ENCODE measurements at places on chromosomes 7 and 10.

GRCh38 chr7:598899-599298 lies 79.3 kb upstream of the PDGFA start:
- DNase-seq = no peak

DNA sequence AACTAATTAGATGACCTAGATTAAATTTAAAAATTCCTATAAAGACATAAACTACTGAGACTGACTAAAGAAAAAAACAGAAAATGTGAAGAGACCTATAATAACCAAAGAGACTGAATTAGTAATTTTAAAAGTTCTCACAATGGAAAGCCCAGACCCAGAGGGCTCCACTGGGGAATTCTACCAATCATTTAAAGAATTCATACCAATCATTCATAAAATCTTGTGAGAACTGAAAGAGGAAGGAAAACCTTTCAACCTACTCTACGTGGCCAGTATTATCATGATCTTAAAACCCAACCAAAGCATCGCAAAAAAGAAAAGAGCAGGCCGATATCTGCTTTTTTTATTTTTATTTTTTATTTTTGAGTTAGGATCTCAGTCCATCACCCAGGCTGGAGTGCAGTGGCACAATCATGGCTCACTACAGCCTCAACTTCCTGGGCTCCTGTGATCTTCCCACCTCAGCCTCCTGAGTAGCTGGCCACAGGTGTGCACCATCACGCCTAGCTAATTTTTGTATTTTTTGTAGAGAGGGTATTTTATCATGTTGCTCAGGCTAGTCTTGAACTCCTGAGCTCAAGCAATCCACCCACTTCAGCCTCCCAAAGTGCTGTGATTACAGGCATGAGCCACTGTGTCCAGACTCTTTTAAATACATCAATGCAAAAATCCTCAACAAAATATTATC lies 48.6 kb downstream of the DGKI start:
- no peak for DNase-seq

DNA sequence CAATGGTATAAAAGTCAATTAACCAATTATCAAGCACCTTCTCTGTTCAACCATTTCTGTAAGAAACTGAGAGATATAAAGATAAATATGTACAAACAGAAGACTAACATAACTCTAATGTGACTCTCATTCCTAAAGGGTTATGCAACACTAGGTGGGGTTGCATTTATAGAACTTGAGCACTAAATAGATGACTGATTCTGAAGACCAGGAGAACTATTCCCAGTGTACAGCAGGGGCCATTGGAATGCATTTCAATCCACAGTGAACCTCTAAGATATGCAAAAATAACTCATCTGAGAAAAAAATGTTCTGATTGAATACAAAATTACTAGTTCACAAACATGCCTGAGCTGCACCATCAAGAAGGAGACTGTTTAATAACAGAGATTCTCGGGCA lies 341.2 kb upstream of the STEAP1 start:
- DNase-seq = no peak

GRCh38 chr10:43226441-43226840 lies 40.4 kb downstream of the RASGEF1A start:
- DNase-seq = no peak

GRCh38 chr7:150458235-150458634 lies 7.8 kb downstream of the GIMAP8 start:
- no peak for DNase-seq

GRCh38 chr7:102284891-102285539 lies 1.7 kb upstream of the SH2B2 start:
- no peak for DNase-seq

GRCh38 chr10:36187380-36188079 lies 545.4 kb upstream of the FZD8 start:
- DNase-seq = no peak

GRCh38 chr7:131629217-131629882 lies 72.9 kb upstream of the PODXL start:
- no peak for DNase-seq

- no peak for DNase-seq
These were observed 21.5 kb downstream of the C10orf105 start for GRCh38 chr10:71697938-71698709.

DNA sequence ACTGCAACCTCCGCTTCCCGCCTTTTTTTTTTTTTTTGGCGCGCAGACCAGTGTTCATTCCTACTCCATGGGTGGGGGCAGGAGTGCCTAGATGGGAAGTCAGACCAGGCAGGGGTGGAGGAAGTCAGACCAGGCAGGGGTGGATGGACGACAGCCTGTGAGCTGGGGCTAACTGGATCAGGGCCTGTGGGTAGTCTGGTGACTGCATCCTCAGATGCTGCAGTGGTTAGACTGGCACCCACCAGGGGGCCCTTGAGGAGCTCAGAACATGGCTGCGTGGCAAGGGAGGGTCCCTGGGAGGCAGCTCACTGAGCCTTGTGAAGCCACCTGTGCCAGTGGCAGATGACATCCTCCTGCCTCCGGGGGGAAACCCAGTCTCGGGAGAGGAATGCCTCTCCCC lies 35.1 kb downstream of the RCC1L start:
- no peak for DNase-seq

- DNase-seq = no peak
These were observed 68.6 kb downstream of the ALOX5 start for GRCh38 chr10:45442662-45443061.

- no peak for DNase-seq
These were observed 9.7 kb upstream of the TTYH3 start for GRCh38 chr7:2621948-2622640.

DNA sequence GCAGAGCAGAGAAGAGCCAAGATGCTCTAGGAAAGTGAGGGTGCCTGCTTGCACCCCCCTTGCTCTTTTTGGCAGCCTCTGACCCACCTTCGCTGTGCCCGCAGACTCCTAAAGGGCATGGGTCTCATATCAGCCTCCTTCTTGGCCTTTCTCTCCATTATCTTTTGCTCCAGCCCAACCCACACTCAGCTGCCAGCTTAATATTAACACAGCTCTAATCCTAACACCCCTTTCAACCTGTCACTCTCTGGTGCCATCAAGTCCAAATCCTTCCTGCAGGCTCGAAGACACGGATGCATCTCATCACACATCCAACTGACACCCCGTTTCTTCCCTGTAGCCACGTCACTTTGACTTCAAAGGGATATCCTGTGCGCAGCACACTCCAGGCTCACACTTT lies 171.6 kb upstream of the AUTS2 start:
- no peak for DNase-seq

- DNase-seq = no peak
These were observed 266.5 kb upstream of the YAE1 start for GRCh38 chr7:39299695-39300094.

DNA sequence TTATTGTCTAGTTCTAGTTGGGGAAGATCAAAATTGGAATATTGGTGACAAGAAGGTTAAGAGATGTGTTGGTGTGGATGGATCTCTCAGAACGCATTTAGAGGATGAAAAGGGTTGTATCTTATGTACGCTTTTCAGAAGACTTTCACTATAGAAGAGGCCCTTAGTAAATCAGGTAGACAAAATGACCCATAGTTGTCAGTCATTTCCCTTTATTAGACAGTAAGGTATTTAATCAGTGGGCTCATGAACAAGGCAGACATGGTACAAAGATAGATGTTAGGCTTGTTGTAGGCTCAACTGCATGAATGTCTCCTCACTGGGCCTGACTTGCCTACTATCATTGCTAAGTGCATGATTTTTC lies 359.2 kb downstream of the PHF14 start:
- DNase-seq = no peak

DNA sequence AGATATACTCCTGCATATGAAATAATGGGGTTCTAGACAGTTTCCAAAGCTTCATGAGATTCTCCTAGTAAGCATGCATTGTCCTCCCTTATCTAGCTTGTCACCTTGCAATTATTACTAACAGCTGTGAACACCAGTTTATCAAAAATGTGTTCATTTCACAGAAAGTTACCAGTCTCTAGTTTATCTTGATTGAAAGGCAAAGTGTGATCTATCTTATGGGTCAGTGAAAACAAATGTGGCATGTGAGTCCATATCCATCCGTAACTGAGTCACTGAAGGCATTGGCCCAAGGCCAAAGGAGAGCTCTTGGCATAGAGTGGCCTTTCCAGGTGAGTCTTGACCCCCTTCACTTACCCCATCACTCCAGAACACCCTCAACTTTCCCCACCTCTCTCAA lies 53.2 kb downstream of the GSAP start:
- DNase-seq = no peak

GRCh38 chr10:72092987-72093386 lies 4.6 kb upstream of the SPOCK2 start:
- no peak for DNase-seq

DNA sequence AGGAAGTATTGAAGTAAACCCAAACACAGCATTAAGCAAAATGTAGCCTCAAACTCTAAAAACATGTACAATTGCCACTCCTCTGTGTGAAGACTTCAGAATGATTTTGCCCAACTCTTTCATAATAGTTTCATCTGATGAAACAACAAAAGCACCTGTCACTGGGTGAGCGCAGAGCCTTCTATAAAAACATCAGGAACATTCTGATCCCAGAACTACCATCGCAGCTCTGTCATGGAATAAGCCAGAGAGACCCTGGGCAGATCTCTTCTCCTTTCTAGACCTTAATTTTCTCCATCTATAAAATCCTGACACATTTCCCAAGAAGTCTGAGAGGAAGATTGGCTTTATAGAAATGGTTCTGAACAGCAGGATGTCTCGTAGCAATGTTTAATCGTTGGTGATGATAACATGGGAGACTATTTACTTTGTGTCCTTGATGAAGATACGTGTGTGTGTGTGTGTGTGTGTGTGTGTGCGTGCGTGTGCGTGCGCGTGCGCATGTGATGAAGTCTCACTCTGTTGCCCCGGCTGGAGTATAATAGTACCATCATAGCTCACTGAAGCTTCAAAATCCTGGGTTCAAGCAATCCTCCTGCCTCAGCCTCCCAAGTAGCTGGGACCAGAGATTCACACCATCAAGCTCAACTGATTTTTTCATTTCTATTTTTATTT lies 198.0 kb downstream of the KIAA1217 start:
- no peak for DNase-seq

DNA sequence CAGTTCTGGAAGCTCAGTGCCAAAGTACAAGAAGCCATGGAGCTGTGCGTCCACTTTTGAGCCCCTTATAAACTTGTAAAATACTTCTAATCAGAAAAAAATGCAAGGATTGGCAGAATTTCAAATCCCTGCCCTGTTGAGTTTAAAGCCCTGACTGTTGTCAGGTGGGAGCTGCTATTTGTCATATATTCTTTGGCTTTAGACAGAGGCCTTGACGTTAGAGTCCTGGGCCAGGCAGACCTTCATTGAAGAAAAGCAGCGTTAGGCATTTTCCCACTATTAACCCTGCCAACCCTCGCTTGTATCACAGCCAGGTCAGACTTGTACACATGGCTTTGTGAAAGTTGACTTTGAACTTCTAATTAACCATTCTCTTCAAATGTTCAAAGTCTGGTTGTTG lies 155.4 kb downstream of the TWIST1 start:
- DNase-seq = no peak

- peak; percentile 47 for DNase-seq
These were observed 714 bp upstream of the KCND2 start for GRCh38 chr7:120272261-120272660.

- no peak for DNase-seq
These were observed 333.4 kb downstream of the SH2D4B start for GRCh38 chr10:80871083-80871482.

DNA sequence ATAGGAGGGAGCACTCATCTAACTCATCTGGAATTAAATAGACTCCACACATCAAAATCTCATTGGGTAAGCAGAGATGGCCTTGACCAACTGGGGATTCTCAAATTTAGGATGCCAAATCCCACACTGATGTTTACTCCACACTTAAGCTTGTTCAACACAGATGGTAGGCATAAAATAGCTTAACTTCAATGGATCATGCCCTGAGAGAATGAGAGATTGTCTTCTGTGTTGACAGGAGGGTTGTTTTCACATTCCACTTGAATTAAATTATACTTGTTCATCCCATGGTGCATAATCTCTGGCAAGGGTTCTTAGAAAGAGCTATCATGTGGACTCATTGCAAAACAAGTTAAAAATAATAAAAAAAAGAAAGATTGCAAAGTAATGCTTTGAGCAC lies 391.4 kb downstream of the PLXDC2 start:
- DNase-seq = no peak

GRCh38 chr7:41822259-41822817 lies 119.4 kb upstream of the INHBA start:
- no peak for DNase-seq

DNA sequence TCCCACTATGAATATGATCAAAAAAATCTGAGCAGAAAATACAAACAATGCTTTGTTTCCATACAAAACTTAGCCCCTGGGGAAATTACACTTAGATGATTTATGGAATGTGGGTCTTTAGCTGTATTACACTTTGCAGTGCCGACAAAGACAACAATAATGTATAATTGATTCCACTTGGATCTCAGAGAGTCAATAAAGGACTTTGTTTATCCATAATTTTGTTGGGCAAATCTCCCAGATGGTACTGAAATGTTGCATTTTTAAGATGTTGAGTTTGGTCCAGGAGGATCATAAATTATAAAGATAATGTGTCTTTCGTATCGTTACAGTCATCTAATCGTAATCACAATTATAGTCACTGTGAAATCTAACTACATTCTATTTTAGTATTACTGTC lies 66.9 kb upstream of the DOCK1 start:
- no peak for DNase-seq

- no peak for DNase-seq
These were observed 120.2 kb downstream of the TEX36 start for GRCh38 chr10:125562737-125563136.

DNA sequence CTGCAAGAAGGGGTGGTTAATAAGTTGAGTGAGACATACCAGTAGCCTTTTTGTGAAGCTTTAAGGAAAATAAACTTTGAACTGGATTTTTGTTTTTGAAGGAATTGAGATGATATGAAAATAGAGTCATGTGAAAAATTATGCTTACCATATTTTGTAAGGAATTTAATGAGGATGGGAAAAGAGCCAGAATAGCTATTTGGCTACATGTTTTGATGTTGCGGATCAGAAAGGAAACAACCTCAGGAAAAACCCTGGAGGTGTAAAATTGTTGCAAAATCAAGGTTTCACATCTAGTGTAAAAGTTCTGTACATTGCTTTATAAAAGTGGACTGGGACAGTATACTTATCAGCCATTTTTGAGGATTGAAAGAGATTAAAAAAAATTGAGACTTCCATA lies 15.0 kb downstream of the TBC1D12 start:
- no peak for DNase-seq

GRCh38 chr7:144391014-144391413 lies 12.5 kb downstream of the NOBOX start:
- no peak for DNase-seq

- DNase-seq = no peak
These were observed 120.1 kb downstream of the ARHGAP12 start for GRCh38 chr10:31808258-31809218.

GRCh38 chr10:103491729-103492364 lies 1.7 kb upstream of the NEURL1 start:
- peak; percentile 69 for DNase-seq

GRCh38 chr7:73308665-73309214 lies at the start of gene NSUN5:
Gene NSUN5 (minus strand): TSS chr7:73308826. CDS start chr7:73308790, 36 bp downstream.
- DNase-seq = peak; percentile 80

GRCh38 chr10:24240041-24240751 lies 31.3 kb downstream of the KIAA1217 start:
- DNase-seq = no peak
